NCI-H2107 (cell line): ENCODE measurements at places on chromosomes 11 and 22.
A peak's percentile ranks its signal among the peaks of the same experiment; 100 is the strongest.

DNA sequence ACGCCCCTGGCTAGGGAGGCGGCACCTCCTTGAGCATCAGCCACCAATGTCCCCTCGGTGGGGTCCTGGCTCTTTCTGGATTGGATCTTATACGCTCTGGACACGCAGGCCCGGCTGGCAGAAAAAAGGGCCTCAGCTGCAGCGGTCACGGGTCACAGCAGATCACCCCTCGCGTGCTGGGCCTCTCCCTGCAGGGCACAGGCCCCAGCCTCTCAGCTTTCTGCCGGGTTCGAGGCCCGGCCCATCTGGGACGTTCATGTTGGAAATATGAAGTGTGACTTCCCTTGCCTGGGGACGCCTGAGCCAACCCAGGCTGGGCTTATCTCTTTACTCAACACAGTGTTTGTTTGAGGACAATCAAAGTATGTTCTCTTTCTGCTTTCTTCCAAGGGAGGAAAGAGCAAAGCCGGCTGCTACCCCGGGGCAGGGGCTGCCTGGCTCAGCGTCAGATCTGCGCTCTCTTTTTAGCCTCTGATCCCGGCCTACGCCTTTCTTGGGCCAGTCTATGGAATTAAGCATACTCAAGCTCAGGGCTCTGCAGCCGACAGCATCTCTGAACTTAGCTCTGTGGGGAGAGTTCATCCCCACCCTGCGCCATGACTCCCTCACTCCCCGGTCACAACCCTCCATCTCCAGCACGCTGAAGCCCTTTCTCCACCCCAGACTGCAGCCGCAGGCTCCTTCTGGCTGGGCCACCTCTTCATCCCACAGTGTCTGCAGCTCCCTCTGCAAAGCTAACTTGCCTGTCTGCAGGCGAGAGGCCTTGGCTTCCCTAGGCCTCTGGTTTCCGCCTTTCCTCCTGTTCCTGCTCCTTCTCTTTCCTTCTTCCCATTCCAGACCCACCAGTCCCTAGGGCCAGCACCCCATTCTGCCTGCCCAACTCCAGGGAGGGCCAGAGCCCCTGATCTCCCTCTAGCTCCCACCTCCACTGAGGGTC, 38.8 kb downstream of the ADAMTS15 start:
- DNase-seq = no peak

DNA sequence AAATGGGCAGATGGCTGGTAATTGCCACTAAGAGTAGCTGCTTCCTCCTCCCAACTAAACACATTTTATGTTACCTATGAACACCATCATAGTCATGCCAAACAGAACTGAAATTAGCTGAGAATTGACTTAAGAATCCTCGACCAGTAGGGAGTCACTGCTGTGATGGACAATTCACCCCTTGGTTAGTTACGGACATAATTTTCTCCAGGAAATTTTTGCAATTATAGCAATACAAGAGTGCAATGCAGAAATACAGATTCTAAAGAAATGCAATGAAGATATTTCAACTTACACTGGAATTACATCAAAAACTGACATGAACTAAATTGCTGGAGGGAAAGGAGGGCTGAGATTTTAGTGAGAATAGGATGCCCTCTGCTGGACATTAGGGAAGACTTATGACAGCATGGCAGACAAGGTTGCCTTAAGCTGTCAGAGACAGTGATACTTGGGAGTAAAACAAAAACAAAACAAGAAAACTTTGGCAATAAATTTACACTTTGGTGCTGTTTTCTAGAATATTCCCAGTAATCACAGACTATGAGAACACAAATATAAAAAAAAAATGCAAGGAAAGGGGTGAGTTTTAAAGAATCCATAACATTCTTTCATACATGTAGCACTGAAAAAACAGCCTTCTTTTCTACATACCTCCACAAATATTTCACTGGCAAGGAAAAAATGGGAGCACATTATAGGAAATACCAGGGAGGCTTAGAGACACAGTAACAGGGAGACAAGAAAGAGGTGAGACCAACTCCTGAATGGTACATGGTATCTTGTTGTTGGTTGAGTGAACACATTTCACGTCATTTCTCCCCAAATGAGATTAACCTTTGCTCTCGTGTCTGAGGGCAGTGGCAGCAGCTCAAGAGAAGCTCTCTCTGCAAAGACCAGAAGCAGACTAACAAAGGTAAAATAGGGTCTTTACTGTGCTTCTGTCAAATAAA, 11.2 kb upstream of the PPP2R1B start:
- DNase-seq = peak; percentile 24

- no peak for DNase-seq
These were observed 2.5 kb upstream of the CALCA start for GRCh38 chr11:14974515-14975251.

GRCh38 chr11:69157822-69158231, 2.1 kb downstream of the SMIM38 start:
- DNase-seq = no peak

DNA sequence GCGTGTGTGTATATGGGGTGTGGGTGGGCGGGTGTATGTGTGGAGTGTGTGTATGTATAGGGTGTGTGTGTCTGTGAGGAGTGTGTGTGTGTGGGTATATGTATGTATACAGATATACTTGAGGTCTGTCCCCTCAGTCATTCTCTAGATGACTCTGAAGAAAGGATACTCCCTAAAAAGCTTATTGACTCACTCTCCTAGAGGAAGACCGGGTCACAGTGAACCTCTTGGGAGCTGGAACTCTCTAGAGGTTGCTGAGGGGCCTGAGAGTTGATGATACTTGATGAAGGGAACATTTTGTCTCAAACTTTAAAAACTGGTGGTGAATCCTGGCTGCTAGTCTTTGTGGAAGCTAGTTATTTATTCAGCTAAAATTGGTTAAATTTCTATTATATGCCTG, 15.1 kb downstream of the STX3 start:
- no peak for DNase-seq

- DNase-seq = no peak
These were observed 32.0 kb upstream of the NUP50 start for GRCh38 chr22:45131749-45132148.

GRCh38 chr11:843086-843734, 558 bp downstream of the TSPAN4 start:
- no peak for DNase-seq

DNA sequence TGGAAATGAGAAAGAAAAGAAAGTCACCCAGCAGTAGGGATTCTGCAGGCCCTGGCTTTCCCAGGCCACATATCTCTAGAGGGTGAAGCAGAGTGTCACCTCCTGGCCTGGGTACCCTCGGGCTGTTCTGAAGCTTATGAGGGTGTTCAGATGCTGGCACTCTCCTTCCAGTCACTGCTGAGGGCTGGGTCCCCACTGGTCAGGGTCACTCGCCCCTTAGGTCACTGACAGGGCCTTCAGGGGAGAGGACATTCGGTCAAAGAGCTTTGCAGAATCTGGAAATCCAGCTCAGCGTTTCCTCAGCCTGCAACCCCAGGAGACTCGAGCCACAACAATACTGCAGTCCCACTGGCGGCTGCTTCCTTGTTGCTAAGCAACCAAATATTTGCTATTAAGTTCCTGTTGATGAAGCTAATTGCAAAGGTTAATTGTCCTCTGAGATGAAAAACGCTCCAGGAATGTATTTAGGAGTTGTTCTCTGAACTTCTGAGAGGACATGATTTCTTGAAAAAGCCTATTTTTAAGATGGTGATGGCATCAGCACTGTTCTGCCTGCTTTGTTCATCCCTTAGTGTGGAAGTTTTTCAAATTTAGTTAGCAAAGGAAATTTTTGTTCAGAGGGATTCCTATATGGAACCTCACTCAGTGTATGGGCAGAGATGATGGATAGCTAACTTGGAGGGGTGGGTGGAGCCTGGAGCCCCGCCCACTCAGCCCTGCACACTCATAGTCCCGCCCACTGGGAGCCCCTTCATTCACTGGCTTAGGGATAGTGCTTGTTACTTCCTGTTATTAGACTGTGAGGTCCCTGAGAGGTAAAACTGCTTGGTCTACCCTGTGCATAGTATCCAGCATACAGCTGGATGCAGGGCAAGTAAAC, 109.2 kb downstream of the CSNK2A3 start:
- DNase-seq = no peak

- DNase-seq = no peak
These were observed 2.5 kb downstream of the CDC42EP2 start for GRCh38 chr11:65317025-65317786.
